ACHN (cell line): ENCODE measurements at places on chromosomes 4 and X.

DNA sequence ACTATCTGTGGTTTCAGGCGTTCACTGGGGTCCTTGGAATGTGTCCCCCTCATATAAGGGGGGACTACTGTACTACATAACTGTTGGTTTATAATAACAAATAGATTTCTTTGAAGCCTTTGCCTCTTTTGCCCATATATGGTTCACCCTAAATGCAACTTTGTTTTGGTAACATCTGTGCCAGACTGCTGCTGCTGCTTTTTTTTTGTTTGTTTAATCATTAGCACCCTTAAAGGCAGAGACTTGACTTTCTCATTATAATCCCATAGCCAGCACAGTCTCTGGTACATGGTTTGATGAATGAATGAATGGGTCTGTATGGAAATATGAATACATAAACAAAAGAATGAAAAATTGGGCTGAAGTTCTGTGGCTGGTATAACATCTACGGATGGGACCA lies 80.2 kb upstream of the LHFPL1 start:
- DNase-seq = peak; percentile 12

DNA sequence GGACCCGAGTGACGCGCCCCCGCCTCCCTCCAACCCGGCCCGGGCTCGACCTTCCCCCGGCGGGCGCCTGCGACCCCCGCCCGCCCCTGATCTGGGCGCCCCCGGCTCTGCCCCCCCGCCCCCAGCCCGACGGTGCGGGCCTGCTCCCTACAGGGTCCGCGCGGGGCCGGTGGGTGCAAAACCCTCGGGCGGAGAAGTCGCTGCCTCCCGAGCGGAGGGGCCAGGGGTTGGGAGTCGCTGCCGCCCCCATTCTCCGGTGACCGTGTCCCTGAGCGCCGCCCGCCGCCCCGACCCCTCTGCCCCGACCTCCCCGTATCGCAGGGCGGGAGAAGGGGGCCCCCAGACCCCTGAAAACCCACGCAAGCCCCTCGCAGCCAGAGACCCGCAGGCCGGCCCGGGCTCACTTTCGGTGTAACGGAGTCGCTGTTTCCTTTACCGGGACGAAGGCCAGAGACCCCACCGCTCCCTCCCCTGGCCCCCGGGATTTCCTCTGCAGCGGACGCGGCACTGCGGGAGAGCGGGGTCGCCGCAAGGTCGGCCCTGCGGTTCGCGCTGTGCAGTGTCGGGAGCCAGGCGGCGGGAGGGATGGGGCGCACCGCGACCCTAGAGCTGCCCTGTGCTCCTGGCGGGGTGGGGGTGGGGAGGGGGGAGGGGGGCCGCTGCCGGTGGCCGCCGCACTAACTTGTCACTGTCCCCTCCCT lies 729 bp upstream of the CPLX1 start:
- no peak for DNase-seq

- DNase-seq = no peak
Observed at GRCh38 chrX:95678679-95679078, 1006.0 kb upstream of the DIAPH2 start.

GRCh38 chrX:38268011-38268410 lies 47.3 kb upstream of the SRPX start:
- no peak for DNase-seq

DNA sequence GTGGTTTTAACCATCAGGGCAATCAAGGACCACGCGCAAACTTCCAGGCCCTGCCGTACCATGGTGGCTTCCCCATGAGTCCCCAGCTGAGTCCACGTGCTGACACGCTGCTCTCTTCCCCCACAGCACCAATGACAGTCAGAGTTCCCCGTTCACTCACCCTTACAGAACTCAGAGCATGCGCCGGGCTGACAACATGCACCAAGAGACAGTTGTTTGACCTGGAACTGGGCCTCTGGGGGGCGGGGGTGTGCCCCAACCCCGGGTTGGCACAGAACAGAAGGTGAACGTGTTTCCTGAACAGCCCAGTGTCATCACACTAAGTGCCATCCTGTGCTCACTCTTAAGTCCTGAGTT lies 29.4 kb downstream of the IRF2 start:
- no peak for DNase-seq

DNA sequence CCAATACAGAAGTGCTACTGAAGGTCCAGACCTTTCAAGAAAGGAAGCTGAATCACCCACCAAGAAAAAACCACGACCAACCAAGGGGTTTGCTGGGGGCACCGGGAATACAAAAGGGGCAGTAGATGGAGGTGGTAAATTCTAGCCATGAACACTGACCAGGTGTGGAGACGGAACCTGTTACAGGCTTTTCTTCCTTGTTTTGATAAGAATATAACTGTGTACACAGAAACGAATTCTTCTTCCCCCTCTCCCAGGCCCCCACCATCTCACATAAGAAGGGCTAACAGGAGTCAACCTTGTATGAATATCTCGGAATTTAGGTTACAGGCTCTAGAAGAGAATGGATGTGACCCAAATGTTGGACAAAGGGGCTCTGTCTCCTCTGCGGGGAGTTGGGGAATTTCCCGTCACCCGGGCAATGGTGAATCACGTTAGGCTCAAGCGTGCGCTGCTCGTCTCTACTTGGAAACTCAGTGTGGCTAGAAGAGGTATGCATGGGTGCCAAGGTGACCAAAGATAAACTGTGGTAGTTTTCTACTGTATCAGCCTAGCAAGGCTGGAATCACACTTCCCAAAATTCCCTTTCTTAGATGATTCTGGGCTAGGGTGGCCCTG lies 87.0 kb downstream of the AFAP1 start:
- peak; percentile 41 for DNase-seq

GRCh38 chr4:75710246-75710645 lies 14.1 kb upstream of the USO1 start:
- DNase-seq = no peak

DNA sequence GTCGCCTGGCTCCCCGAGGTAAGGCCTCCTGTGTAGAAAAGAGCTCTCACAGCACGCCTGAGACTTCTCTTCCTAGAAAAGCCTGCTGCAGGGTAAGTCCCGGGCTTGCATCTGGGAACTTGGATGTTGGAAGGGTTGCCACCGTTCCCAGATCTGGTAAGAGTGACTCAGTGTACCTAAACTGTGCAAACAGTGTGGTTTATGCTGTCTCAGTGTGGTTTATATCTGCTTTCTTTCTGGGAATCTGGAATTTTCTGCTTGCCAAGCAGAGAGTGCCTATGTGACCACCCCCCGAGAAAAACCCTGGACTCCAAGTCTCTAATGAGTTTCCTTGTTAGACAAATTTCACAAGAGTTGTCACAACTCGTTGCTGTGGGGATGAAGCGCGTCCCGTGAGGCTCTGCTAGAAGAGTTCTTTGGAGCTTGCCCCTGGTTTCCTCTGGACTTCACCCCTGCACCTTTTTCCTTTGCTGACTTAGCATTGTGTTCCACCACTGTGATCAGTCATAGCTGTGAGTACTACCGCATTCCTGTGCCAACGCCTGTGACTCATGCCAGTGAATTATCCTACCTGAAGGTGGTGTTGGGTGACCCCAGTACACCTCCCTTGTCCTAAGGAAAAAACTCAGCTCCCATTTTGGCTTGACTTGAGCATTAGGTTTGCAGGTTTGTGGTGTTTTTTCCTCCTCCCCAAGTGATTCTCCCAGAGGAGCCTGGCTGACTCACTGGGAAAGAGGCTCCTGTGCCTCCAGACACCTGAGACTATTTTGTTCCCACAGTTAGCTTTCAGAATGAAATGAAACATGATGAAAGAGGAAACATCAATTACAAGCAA lies 14.5 kb downstream of the SLC2A9 start:
- peak; percentile 61 for DNase-seq

DNA sequence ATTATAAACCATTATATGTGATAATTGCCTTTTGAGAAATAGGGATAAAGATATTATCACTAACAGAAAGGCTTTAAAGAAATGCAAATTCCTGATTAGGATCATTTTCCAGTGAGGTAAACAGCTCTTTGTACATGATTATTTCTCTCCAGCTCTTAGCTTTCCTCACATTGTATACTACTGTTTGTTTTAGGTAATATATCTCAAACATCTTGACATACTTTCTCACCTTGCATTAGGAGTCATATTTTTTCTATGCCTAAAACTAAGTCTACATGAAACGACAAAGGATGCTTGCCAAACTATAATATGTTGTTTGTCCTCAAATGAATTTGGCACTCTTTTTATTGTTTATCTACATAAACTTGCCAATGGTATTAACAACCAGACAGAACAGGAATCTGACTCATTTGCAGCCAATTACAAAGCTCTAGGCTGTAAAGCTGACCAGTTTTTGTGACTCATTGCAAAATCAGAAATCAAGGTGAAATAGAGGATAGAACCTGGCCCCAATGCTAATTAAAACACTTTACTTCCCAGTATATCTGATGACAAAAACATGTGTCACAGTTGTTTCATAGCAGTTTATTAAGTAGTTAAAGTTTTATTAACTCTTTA lies 107.0 kb downstream of the IQCM start:
- DNase-seq = no peak
